ENCODE measurements at places on chromosomes 1 and 21.

DNA sequence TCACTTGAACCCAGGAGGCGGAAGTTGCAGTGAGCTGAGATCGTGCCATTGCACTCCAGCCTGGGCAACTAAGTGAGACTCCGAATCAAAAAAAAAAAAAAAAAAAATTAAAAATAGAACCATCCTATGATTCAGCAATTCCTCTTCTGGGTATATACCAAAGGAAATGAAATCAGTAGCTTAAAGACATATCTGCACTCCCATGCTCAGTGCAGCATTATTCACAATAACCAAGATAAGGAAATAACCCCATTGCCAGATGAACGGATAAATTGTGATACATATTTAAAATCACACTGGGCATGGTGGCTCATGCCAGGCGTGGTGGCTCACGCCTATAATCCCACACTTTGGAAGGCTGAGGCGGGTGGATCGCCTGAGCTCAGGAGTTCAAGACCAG lies 23.8 kb downstream of the ALDH9A1 start:
- no peak overlapping the region for H3K27ac ChIP-seq
- no peak for DNase-seq
- H3K27me3 ChIP-seq = no peaks in the 10 kb centered on the region
- no peak overlapping the region for H3K4me3 ChIP-seq
- peaks cover 38% of the 10 kb centered on the region for H3K36me3 ChIP-seq

DNA sequence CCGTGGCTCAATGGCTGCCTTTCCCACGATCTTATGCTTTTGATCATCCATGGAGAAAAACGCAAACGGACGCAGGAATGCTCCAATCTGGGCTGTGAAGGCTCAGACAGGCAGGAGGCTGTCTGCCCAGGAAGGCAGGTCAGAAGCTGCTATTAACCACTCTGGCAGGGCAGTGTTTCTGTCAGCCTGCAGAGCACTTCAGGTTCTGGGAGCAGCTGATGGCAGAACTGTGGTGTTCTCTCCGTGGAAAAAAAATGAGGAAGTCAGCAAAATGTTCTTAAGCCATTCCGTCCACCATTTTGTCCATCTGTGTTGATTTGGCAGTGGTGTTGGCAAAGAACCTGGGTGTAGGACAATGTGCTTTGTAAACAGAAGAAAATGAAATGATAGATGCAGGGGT lies 91.7 kb downstream of the SIM2 start:
- no peak for DNase-seq
- H3K4me3 ChIP-seq = no peak overlapping the region
- peaks cover 16% of the 10 kb centered on the region for H3K36me3 ChIP-seq
- peaks cover 3% of the 10 kb centered on the region for H3K4me1 ChIP-seq
- H3K27me3 ChIP-seq = no peaks in the 10 kb centered on the region

DNA sequence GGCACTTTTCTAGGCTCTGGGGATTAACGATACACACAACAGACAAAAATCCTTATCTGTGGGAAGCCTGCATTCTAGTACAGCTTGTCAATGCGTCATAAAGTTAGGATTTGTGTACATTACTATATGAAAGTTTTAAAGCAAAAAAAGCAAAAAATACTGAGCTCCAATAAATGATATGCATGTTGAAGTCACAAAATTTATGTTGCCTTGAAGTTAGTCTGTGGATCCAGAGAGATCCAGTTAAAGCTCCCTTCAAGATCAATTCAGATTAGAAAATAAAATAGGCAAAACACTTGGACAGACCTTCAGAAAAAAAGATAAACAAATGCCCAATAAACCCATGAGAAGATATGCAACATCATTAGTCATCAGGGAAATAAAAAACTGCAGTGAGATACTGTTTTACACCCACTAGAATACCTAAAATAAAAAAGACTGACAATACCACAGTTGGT lies 33.1 kb upstream of the KCNQ4 start:
- no peak for DNase-seq
- H3K27ac ChIP-seq = no peak overlapping the region
- H3K36me3 ChIP-seq = peaks cover 52% of the 10 kb centered on the region
- H3K4me1 ChIP-seq = peaks cover 42% of the 10 kb centered on the region
- H3K27me3 ChIP-seq = no peaks in the 10 kb centered on the region

- DNase-seq = no peak
- H3K4me1 ChIP-seq = no peaks in the 10 kb centered on the region
- H3K36me3 ChIP-seq = no peaks in the 10 kb centered on the region
- H3K4me3 ChIP-seq = no peak overlapping the region
- no peak overlapping the region for H3K27ac ChIP-seq
Observed at GRCh38 chr1:58870298-58870676, 86.4 kb upstream of the JUN start.

- H3K36me3 ChIP-seq = peaks cover 23% of the 10 kb centered on the region
- peaks cover 15% of the 10 kb centered on the region for H3K4me1 ChIP-seq
- DNase-seq = no peak
- no peaks in the 10 kb centered on the region for H3K27me3 ChIP-seq
- H3K27ac ChIP-seq = no peak overlapping the region
Observed at GRCh38 chr21:28974531-28975227, 18.0 kb downstream of the LTN1 start.

DNA sequence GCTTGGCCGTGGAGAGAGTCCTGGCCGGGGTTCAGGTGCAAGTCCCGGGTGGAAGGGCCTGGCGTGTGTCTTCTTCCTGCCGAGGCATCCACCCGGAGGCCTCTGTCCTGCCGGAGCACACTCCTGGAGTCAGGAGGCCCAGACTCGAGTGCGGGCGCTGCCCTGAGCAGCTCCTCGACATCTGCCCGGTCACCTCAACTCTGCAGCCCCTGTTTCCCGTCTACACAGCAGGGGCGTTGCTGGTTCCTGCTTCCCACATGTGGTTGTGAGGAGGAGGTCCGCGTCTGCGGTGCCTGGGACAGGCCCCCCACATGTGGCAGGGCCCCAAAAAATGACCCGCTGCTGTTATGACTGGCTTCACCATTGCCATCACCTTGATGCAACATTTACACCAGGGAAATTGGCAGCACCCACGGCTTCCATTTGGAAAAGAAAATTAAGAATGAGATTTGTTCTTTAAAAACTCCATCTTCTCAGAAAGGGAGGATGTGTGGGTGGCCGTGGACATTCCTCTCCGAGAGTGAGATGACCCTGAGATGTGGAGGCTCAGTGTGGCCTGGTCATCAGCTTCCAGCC lies 169.8 kb downstream of the PRDM16 start:
- H3K27me3 ChIP-seq = no peaks in the 10 kb centered on the region
- no peak for DNase-seq
- H3K4me3 ChIP-seq = no peak overlapping the region
- H3K4me1 ChIP-seq = no peaks in the 10 kb centered on the region
- H3K36me3 ChIP-seq = no peaks in the 10 kb centered on the region

GRCh38 chr1:42385283-42385682 lies 4.7 kb downstream of the RIMKLA start:
- no peak overlapping the region for H3K27ac ChIP-seq
- peaks cover 29% of the 10 kb centered on the region for H3K27me3 ChIP-seq
- H3K4me3 ChIP-seq = no peak overlapping the region
- no peak for DNase-seq
- H3K36me3 ChIP-seq = no peaks in the 10 kb centered on the region
- H3K4me1 ChIP-seq = peaks cover 2% of the 10 kb centered on the region

GRCh38 chr1:160415696-160416290 lies 15.4 kb downstream of the VANGL2 start:
- no peak overlapping the region for H3K4me3 ChIP-seq
- DNase-seq = no peak
- H3K27me3 ChIP-seq = peaks cover 4% of the 10 kb centered on the region
- no peaks in the 10 kb centered on the region for H3K4me1 ChIP-seq

GRCh38 chr1:81670286-81670685 lies 130.4 kb upstream of the ADGRL2 start:
- no peak for DNase-seq
- no peaks in the 10 kb centered on the region for H3K27me3 ChIP-seq
- H3K27ac ChIP-seq = no peak overlapping the region
- H3K4me1 ChIP-seq = no peaks in the 10 kb centered on the region
- H3K4me3 ChIP-seq = no peak overlapping the region
- H3K36me3 ChIP-seq = no peaks in the 10 kb centered on the region

- no peak overlapping the region for H3K27ac ChIP-seq
- H3K27me3 ChIP-seq = no peaks in the 10 kb centered on the region
- H3K4me3 ChIP-seq = no peak overlapping the region
- H3K4me1 ChIP-seq = peaks cover 14% of the 10 kb centered on the region
- peaks cover under 1% of the 10 kb centered on the region for H3K36me3 ChIP-seq
Observed at GRCh38 chr1:197677752-197678295, 97.5 kb downstream of the DENND1B start.

GRCh38 chr1:12505231-12505630 lies 112.8 kb downstream of the DHRS3 start:
- no peak overlapping the region for H3K4me3 ChIP-seq
- H3K4me1 ChIP-seq = peaks cover 50% of the 10 kb centered on the region
- H3K27ac ChIP-seq = peak overlapping the region; percentile 6
- H3K27me3 ChIP-seq = no peaks in the 10 kb centered on the region
- no peak for DNase-seq

DNA sequence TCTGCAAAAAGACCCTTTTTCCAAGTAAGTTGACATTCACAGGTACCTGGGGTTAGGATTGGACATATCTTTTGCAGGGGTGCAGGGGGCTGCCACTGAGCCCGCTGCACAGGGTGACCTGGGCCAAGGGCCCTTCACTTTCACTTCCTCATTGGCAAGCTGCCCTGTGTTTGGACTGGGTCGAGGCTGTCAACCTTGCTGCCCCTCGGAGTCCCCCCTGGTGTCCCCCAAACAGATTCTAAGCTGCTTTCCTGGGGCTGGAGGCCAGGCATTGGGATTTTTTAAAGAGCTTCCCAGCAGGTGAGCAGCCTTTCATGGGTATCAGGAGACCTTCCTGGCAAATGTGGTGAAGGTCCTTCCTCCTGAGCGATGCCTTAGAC lies 7.9 kb upstream of the UMODL1 start:
- H3K4me1 ChIP-seq = peaks cover 50% of the 10 kb centered on the region
- peak overlapping the region; percentile 80 for H3K4me3 ChIP-seq

- DNase-seq = no peak
- no peak overlapping the region for H3K4me3 ChIP-seq
- no peaks in the 10 kb centered on the region for H3K27me3 ChIP-seq
- H3K27ac ChIP-seq = no peak overlapping the region
Observed at GRCh38 chr1:31366796-31367195, 6.1 kb downstream of the FABP3 start.

GRCh38 chr1:214747050-214747635 lies 144.1 kb downstream of the CENPF start:
- no peaks in the 10 kb centered on the region for H3K4me1 ChIP-seq
- no peaks in the 10 kb centered on the region for H3K27me3 ChIP-seq
- no peak overlapping the region for H3K4me3 ChIP-seq
- no peak overlapping the region for H3K27ac ChIP-seq

GRCh38 chr1:213976665-213977485 lies 10.9 kb upstream of the PROX1 start:
- no peaks in the 10 kb centered on the region for H3K36me3 ChIP-seq
- no peak overlapping the region for H3K27ac ChIP-seq
- no peak overlapping the region for H3K4me3 ChIP-seq

DNA sequence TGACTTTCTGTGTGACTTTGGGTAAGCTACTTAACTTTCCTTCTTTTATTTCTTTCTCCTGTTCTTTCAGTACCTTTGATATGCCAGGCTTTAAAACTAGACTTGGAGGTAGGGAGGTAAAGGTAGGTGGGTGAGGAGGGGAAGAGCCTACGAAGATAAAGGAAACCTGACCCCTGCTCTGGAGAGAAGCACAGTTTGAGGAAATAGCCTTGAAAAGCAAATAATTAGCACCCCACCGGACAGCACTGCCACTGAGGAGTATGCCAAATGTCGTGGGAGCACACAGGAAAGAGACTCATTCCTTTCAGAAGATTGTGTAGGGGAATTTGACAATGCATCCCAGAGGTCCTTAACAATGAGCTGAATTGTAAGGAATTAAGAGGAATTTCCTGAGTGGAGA lies 65.2 kb upstream of the SPAG17 start:
- H3K4me1 ChIP-seq = no peaks in the 10 kb centered on the region
- no peak overlapping the region for H3K4me3 ChIP-seq
- no peak for DNase-seq
- H3K36me3 ChIP-seq = no peaks in the 10 kb centered on the region
- no peak overlapping the region for H3K27ac ChIP-seq

- H3K27ac ChIP-seq = no peak overlapping the region
- no peaks in the 10 kb centered on the region for H3K27me3 ChIP-seq
- H3K4me3 ChIP-seq = no peak overlapping the region
- peaks cover 16% of the 10 kb centered on the region for H3K36me3 ChIP-seq
- no peak for DNase-seq
Observed at GRCh38 chr1:91693557-91693956, 192.4 kb downstream of the TGFBR3 start.

DNA sequence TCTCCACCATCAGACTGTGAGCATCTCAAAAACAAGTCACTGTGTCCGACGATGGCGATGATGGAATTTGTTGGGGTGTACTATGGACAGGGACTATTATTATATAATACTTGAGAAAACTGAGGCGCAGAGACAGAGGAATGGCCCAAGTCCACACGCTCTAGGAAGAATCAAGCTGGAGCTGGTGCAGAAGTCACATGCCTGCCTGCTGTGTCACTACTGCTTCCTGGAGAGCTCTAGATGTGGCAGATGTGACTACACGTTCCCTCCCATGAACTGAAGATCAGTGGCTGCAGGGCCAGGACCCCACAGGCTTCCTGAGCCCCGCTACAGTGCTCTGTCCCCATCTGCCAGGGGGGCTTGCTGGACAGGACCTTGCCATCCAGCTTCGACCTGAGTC lies 56.9 kb downstream of the TRABD2B start:
- H3K4me1 ChIP-seq = no peaks in the 10 kb centered on the region
- no peak overlapping the region for H3K4me3 ChIP-seq
- DNase-seq = no peak
- no peaks in the 10 kb centered on the region for H3K36me3 ChIP-seq

- peaks cover 3% of the 10 kb centered on the region for H3K27me3 ChIP-seq
- H3K4me1 ChIP-seq = no peaks in the 10 kb centered on the region
- no peak for DNase-seq
- no peak overlapping the region for H3K27ac ChIP-seq
- no peaks in the 10 kb centered on the region for H3K36me3 ChIP-seq
Observed at GRCh38 chr1:245501633-245502032, 346.8 kb downstream of the KIF26B start.

GRCh38 chr1:73593364-73593763 lies 604.6 kb downstream of the LRRIQ3 start:
- no peaks in the 10 kb centered on the region for H3K27me3 ChIP-seq
- no peak for DNase-seq
- no peaks in the 10 kb centered on the region for H3K4me1 ChIP-seq
- H3K36me3 ChIP-seq = no peaks in the 10 kb centered on the region
- no peak overlapping the region for H3K4me3 ChIP-seq

- no peaks in the 10 kb centered on the region for H3K36me3 ChIP-seq
- no peak overlapping the region for H3K27ac ChIP-seq
- no peaks in the 10 kb centered on the region for H3K27me3 ChIP-seq
- no peak overlapping the region for H3K4me3 ChIP-seq
- H3K4me1 ChIP-seq = no peaks in the 10 kb centered on the region
- no peak for DNase-seq
Observed at GRCh38 chr1:77899647-77900320, 11.4 kb downstream of the NEXN start.

- H3K27me3 ChIP-seq = no peaks in the 10 kb centered on the region
- no peak overlapping the region for H3K27ac ChIP-seq
- no peak overlapping the region for H3K4me3 ChIP-seq
- no peaks in the 10 kb centered on the region for H3K36me3 ChIP-seq
Observed at GRCh38 chr1:44447051-44447810, 42.2 kb downstream of the RNF220 start.

- H3K4me3 ChIP-seq = no peak overlapping the region
- no peak overlapping the region for H3K27ac ChIP-seq
- no peaks in the 10 kb centered on the region for H3K36me3 ChIP-seq
- no peaks in the 10 kb centered on the region for H3K4me1 ChIP-seq
- peaks cover 34% of the 10 kb centered on the region for H3K27me3 ChIP-seq
Observed at GRCh38 chr1:119286587-119287181, 81.9 kb upstream of the HAO2 start.

- peaks cover 4% of the 10 kb centered on the region for H3K4me1 ChIP-seq
- DNase-seq = no peak
- H3K36me3 ChIP-seq = no peaks in the 10 kb centered on the region
- no peak overlapping the region for H3K27ac ChIP-seq
- H3K4me3 ChIP-seq = no peak overlapping the region
Observed at GRCh38 chr1:162893612-162893908, 32.6 kb upstream of the CCDC190 start.

Measured in activated naive CD8-positive, alpha-beta T cell treated with anti-CD3 and anti-CD28 coated beads for 36 hours (primary cell).